Heart left ventricle (tissue), 16 donors: ENCODE measurements at places on chromosomes 3 and 15.

- DNase-seq, result no peak
These were observed 12.8 kb upstream of the SETMAR start for GRCh38 chr3:4290272-4290893.

GRCh38 chr15:58737298-58737697, 12.2 kb downstream of the ADAM10 start:
- DNase-seq, result no peak

GRCh38 chr3:34312684-34313083, 514.3 kb downstream of the PDCD6IP start:
- DNase-seq, result no peak

GRCh38 chr15:75531041-75531450, 48.1 kb downstream of the PTPN9 start:
- DNase-seq, result peak; percentile 68

DNA sequence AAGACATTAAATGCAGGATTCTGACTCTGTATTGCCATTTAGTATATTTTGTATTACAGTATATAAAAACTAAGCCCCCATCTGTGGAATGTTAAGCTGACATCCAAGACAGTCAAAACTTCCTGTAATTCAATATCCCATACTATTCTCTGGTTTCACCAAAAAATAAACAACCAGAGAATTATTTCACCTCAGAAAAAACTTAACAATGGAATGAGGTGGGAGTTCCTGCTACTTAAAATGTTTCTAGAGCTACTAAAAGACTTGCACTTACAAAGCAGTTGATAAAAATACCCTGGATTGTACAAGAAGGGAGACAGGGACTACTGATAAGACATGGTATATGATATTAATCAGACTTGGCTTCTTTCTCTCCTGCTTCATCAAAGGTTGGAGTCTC, 8.3 kb downstream of the ARL13B start:
- DNase-seq, result no peak
